ENCODE measurements at places on chromosomes 1 and 21.

DNA sequence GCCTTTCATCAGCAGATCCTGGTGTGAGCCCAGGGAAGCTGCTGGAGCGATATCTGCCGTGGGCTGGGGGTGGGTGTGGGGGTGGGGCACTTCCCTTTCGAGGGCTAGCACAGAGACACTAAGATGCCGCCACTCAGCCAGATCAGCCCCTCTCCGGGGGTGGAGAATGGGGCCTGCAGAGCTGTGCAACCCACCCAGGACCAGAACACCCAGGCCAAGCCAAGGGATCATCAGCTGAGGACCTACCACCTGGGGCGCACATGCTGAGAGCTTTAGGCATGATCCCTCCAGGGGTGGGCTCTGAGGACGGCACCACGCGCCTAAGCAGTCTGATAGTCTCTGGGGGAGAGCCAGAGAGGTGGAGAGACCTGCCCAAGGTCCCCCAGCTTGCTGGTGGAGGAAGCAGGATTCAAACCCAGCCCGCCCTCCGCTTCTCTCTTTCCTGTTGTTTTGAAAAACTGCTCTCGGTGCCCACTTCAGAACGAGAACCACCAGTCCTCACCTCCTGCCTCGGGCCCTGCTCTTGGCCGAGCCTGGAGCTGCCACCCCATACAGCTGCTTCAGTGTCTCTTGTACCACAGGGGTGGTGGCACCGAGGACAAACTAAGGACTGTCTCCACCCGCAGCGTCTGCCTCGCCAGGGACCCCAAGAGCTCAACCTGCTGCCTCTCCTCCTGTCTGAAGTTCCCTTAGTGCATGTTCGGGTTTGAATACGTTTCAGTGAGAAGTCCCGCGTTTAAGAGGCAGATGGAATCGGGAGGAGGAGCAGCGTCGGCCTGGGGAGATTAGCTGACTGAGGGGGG is 39.7 kb upstream of the RUNX3 start:
- no peak for DNase-seq

GRCh38 chr1:62953633-62954032 is 169.7 kb downstream of the ATG4C start:
- no peak for DNase-seq

DNA sequence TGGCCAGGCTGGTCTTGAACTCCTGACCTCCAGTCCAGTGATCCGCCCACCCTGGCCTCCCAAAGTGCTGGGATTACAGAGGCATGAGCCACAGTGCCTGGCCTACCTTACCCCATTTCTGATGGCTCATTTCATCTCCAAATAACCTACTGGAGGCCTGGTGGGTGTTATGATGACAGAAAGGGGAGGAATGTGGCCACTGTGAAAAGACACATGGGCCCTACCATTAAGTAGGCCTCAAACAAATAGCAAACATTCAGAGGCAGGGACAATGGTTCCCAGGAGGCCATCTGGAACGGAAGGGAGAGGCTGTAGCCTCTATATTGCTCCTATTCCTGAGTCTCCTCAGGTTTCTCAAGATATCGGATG is 932 bp upstream of the FCRLA start:
- no peak for DNase-seq

DNA sequence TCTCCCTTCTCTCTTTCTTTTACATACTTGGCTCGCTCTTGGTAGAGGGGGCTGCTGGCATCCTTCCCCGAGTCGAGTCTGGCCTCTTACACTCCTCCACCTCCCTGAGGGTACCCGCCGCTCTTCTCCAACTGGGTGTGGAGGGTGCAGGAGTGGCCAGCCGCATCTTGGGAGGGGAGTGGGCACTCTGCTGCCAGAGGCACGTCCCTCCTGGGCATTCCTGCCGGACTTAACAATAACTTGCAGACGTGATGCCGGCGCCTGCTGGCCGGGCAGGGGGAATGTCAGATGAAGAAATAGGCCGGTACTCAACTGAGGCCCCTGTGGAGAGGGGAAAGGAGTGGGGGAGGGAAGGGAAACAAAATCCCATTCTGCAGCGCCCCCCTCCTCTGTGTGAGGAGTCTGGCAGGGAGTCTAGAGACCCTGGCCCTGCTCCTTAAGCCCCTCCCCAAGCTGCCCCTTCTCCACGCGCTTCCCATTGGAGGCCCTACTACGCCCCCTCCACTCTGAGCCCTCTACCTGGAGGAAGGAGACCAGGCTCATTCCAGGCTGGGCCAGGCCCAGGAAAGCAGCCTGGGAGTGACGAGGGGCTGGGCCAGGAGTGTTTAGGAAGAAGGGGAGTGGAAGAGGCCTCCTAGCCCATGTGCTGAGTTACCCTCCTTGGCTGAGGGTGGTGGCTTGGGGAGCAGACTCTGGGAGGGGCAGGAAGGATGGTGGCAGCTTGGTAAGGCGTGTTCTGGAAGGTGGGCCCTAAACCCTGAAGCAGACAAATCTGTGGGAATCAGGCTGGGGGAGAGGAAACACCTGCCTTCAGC is 1.8 kb downstream of the ATP2B4 start:
- DNase-seq: peak; percentile 87

DNA sequence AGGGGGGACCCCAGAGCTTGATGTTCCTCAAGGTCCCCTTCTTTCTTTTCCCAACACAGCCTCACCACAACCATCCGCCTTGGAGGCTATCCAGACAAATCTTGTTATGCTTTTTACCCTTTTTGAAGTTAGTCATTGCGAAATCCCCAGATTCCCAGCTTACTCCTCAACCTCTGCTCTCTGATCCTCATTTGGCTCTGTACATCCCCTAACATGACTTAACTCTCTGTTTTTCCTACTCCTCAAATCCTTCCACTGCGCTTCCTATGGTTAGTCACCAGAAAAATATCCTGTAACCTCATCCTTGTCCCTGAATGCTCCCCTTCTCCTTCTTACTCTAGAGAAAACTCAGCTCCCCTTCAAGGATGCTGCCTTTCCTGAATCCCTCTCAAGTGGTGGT is 189.1 kb upstream of the POU3F1 start:
- peak; percentile 66 for DNase-seq

DNA sequence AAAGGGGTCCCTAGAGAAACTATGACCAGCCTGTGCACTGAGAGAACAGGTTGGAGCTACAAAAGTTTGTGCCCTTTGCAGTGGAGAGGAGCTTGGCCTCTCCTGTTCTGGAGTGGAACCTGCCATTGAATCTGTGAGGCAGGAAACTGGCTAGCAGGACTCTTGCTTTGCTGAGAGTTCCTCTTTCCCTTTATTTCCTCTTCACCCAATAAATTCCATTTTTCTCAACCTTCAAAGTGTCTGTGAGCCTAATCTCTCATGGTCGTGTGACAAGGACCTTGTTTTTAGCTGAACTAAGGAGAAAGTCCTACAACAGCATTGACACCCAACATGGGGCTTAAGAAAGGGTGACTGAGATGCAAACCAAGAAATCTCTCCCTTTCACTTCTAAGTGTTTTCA is 42.7 kb upstream of the FASLG start:
- DNase-seq: no peak

DNA sequence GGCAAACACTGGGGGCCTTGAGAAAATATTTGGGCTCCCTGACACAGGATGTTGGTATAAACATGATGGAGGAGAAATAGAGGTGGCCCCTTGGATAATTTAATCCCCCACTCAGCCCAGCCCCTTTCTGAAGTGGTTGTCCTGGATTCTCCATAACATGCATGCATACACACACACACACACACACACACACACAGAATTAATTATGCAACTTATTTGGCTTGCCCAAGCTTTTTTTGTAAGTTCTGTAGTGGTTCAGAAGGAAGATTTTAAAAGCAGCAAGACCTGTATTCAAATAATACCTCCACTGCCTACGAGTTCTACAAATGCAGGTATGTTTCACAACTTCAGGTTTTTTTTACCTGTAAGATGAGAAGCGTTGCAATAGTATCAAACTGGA is 15.0 kb downstream of the ATF3 start:
- no peak for DNase-seq

GRCh38 chr1:212234431-212235395 is 50.5 kb upstream of the PPP2R5A start:
- DNase-seq: peak; percentile 92

DNA sequence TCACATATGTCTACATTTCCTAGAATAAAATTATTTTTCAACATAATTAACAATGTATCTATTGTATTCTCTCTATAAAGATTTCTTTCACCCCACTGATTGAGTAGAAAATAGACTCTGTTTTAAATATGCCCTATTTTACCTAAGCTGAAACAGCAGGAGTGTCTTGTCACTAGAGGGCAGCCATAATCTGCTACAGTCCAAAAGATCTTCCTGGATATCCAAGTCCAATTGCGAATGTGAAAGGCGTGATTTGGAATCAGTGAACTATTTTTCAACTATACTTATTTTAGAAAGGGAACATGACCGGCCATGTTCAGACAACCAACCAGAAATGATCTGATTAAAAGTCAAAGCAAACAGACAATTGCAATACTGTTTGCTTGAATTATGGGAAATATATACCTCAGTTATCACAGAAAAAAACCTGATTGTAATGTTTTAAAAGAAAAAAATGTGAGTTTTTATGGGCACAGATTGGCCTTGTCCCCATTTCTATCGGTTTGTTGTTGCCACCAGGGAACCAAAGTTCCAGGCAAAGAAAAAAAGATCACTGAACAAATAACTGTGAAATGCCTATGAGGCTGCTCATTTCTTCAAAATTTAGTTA is 1211.0 kb upstream of the ADGRL4 start:
- peak; percentile 86 for DNase-seq

DNA sequence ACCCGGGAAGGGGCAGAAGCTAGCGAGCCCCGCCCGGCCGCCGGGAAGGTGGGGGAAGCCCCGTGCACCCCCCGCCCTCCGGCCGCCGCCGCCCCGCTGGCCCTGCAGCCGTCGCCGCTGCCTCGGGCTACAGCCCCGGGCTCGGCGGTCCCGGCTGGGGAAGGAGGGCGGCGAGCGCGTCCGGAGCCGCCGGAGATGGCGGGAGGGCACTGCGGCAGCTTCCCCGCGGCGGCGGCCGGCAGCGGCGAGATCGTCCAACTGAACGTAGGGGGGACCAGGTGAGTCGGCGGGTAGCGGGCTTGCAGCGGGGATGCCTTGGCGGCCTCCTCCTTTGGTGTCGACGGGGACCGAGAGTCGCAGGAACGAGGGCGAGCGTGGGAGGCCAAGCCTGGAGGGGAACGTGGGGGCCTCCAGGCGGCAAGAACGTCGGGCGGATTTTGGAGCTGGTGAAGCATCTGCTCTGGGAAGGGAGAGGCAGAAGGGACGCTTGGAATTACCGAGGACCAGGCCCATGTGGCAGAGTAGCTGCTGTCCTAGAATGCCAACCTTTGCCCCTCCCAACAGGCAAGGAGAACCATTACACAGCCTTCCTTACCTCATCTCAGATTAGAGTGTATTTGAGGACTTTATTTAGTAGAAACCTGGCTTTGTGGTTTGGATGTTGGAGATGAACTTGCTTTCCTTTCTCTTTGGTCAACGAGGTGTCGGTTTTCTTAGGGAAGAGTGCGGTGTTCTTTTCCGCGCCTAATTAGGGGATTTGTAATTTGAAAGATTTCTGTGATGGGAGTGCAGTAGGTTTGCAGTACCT is 591 bp downstream of the KCTD3 start:
- DNase-seq: peak; percentile 77

DNA sequence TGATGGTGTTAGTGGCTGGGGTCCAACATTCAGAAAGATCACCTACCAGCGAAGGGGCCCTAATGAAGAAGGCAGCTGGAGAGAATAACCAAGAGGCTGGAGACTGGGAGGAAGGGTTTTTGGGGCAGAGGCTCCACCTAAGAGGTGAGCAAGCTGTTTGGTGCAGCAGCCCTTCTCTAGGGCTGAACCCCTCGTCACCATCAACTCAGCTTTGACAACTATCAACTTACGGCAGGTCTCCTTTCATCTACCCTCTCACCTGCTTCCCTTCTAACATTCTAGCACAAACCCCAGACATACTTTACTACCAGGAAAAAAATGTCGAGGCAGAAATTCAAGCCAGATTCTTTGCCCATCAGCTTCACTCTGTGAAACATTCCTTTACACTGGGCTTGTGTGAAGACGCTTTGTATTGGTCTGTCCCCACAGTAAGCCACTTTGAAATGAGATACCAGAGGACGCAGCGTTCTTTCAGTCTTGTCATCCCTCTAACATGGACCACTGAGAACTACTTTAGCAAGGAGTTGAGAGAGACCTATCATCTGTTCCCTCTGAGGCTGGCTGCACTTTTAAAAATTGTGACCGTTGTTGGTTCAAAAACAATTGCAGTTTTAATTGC is 84.6 kb downstream of the RAVER2 start:
- no peak for DNase-seq

DNA sequence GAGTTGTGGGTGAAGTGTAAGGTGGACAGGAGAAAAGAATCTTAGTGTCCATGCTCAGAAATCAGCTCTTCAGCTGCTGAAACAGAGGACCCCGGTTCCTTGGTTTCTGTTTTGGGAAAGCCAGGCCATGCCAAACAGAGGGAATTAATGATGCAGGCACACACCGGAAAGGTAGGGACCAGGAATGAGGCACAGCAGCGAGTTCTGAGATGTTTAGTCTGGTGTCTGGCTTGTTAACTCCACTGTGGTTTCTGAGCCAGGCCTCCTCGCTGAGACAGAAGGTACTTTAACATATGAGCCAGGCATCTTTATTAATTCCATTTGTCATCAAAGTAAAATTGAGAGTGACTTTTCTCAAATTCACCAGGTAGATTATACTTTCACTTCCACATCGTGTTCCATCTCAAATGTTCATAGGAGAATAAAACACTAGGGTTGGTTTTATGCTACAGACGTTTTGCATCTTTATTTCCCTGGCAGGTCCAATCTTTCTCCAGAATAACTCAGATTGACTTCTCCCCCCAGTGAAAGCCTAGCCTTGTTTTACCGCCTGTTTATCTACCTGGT is 23.5 kb downstream of the LRRC8D start:
- no peak for DNase-seq

GRCh38 chr1:208759255-208759654 is 515.1 kb upstream of the PLXNA2 start:
- no peak for DNase-seq

- peak; percentile 95 for DNase-seq
Measured at GRCh38 chr1:26284597-26285347, 4.9 kb downstream of the SH3BGRL3 start.

DNA sequence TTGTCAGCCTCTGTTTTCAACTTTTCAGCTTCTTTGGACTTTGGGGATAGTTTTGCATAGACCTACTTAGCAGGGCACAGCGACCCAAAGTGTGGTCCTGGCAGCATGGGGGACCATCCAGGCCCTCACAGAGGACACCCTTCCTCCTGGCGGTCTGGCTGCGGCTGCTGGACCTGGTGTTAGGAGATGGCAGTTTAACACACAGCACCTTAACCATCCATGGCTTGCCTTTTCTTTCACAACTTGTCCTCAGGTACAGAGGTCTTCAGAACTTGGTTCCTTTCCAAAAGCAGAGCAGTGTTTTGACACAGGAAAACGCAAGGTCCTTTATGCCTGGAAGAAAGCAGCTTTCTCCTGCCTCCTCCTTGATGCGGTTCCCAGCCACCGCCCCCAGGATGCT is 68.1 kb downstream of the RHOU start:
- DNase-seq: no peak

GRCh38 chr21:46413365-46413696 is 45.4 kb upstream of the DIP2A start:
- DNase-seq: no peak

Measured in adipocyte (in vitro differentiated cells).